ENCODE measurements at places on chromosomes 3 and 15.

GRCh38 chr3:13072600-13073325 lies 466 bp downstream of the IQSEC1 start:
- peak; percentile 50 for ATAC-seq

- ATAC-seq: no peak
Observed at GRCh38 chr15:51333571-51333970, 4.8 kb downstream of the CYP19A1 start.

GRCh38 chr3:112555535-112556170 lies 6.1 kb downstream of the ATG3 start:
- no peak for ATAC-seq

- ATAC-seq: peak; percentile 75
Observed at GRCh38 chr3:100316641-100317069, 17.9 kb upstream of the NIT2 start.

DNA sequence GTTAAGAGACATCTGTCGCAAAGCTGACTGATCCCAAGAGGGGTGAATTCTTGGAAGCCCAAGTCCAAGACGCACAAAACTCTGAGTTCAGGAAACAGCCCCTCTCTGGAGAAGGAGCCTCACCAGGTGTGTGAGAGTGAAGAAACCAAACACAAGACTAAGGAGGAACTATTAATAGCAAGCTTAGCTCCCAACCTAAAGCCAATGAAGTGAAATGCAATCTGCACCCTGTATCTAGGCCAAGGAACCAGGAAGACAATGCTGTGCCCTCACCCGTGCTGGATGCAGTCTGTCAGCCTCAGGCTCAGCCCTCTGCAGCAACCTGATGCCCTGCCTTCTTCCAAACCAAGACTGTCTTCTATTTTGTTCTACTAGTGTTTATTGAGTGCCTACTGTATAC lies 22.5 kb upstream of the THBS1 start:
- ATAC-seq: no peak

- ATAC-seq: no peak
Observed at GRCh38 chr3:43197181-43197580, 89.2 kb upstream of the SNRK start.

DNA sequence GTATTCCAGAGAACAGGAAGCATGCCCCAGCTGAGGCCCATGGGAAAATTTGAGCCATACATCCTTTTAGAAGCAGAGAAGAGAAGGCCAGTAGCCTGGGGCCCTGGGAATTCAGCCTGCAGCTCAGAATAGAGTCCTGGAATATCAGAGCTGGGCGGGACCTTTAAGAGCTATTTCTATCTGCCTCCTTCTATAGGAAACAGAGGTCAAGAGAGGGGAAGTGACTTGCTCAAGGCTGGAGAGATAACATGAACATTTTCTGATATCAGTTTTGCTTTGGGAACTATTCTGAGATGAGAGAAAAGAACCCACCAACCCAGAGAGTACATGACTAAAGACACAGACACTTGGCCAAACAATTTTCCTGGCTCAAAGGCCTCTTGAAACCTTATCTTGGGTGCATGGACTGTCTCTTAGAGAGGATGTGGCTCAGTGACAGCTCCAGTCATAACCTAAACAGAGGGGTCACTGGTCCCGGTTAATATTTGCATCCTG lies 26.0 kb downstream of the MASP1 start:
- no peak for ATAC-seq

DNA sequence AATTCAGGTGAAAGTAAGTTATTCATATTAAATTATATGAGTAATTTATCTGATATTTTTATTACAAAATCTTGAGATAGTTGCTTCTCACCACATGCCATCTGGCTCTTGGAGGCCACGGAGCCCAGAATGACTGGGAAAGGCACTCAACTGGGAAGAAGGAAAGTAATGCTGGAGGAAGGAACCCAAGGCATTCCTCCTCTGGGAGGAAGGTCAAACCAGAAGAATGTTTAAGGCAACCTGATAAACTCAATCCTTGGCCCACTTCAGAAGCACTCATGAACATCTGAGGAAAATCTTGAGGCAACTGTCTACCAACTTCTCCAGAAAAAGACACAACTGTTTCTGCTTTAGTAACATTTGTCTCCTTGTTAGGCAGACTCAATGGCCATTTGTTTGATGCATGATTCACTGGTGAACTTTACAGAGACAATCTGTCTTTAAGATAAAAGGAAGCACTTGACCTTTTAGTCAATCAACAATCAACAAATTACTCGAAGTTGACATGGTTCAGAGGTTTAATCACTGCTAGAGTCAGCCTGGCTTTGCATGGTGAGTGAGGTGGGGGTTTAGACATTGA lies 261.4 kb upstream of the MME start:
- ATAC-seq: no peak

GRCh38 chr3:35814531-35814930 lies 175.2 kb downstream of the ARPP21 start:
- no peak for ATAC-seq

- no peak for ATAC-seq
Observed at GRCh38 chr15:89668171-89668570, 11.0 kb downstream of the PLIN1 start.

DNA sequence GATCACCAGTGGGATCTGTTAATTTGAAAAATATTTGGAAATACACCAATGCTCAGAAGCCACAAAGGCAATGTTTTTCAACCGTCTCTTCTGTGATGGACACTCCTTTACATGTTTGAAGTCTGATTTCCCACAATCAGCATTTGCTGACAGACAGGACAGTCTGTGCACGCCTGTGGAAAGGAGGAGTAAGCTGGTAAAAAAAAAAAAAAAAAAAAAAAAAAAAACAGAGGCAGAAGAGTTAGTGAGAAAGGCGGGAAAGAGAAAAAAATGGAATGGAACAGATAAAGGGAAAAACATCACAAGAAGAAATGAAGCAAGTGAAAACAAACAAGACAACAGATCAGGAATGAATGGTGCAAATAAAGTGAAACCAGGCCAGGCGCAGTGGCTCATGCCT lies 35.0 kb downstream of the PRTG start:
- ATAC-seq: no peak

GRCh38 chr3:61704807-61705206 lies 143.4 kb downstream of the PTPRG start:
- no peak for ATAC-seq

DNA sequence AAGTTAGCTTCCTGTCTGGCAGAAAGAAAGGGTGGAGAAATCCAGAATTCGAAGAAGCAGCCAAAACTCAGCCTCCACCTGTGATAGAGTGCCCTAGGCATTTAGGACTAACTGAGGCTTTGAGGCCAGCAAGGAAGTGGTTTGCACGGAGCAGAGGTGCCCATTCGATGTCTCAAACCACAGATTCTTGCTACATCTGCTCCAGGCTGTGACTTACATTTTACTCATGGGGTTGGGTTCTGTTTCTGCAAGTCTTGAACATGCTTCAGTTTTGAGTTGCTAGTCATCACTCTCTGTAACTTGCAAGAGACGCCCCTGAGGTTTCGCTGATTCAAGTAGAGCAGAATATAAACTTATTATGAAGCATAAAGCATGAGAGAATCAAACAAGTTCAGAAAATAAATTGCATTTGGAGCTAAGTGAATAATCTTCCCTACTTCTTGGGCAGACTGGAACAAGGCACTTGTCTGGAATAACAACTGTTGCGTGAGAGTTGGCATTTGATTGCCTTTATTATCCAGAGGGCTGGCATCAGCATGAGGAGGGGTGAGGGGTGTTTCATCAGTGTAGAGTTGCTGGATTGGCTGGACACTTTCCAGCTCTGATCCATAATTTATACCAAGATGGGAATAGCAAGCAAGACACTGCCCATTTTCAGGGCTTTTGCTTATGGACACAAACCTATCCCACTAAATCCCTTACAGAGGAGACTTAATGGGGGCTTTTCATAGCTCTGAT lies 256.5 kb downstream of the AGBL1 start:
- no peak for ATAC-seq

GRCh38 chr15:64111679-64112050 lies 15.9 kb downstream of the SNX1 start:
- ATAC-seq: no peak

DNA sequence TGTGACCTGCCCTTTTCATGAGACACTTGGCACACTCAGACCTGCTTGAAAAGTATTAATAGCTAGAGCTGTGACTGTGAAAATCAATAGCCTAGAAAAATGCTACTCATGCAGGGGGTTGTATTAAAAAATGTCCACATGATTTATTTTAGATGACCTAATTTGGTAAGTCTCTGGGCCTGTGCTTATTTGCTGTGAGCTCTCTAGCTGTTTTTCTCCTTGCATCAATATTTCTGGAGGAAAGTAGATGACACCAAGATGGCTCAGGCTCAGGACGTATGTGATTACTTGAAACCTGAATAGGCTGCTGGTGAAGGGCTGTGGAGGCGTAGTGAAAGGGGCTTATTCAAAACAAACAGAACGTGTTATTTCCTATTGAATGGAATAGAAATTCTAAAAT lies 29.5 kb downstream of the KCNAB1 start:
- ATAC-seq: no peak

- ATAC-seq: no peak
Observed at GRCh38 chr3:171065732-171066131, 39.2 kb upstream of the SLC2A2 start.

- peak; percentile 24 for ATAC-seq
Observed at GRCh38 chr3:113151461-113152031, 59.8 kb upstream of the BOC start.

DNA sequence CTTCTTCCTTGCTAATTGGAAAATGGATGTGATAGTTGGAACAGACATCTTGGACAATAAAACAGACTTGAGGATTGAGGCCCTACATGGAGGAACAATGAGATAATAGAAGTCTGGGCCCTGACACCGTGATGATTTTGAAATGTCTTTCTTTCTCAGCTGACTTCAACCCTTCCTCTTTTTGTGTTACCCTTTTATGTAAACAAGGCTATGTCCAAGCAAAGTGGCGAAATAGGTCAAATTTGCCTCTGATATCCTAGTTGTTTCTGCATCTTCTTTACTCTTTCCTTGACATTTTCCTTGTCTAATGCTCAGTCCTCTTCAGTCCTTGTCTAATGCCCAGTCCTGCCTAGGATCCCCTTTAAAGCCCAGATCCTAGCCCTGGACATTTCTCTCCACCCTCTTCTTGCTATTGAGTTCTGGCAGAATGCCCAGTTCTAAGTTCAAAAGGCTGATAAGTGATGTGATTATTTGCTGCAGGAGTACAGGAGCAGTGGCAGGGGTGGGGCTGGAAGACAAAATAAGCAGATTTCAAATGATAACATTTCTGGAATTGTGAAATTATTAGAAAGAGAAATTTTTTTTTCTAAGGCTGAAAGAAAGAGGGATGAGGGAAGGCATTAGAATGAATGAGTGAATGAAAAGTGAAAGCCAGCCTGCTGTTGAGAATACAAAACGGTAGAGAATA lies 6.5 kb upstream of the VPS8 start:
- ATAC-seq: no peak

GRCh38 chr3:103963599-103963998 lies 1403.1 kb upstream of the ALCAM start:
- ATAC-seq: no peak

- ATAC-seq: no peak
Observed at GRCh38 chr3:169354774-169355501, 308.6 kb downstream of the MECOM start.

- ATAC-seq: no peak
Observed at GRCh38 chr3:140636406-140637138, 41.3 kb upstream of the TRIM42 start.

- no peak for ATAC-seq
Observed at GRCh38 chr3:55708242-55708641, 221.1 kb upstream of the WNT5A start.

- ATAC-seq: no peak
Observed at GRCh38 chr3:178646186-178646862, 110.1 kb downstream of the KCNMB2 start.
